ENCODE measurements at places on chromosomes 5 and 9.
A peak's percentile ranks its signal among the peaks of the same experiment; 100 is the strongest.

GRCh38 chr9:131395157-131396098 lies 1.5 kb downstream of the PRRC2B start:
- no peak for DNase-seq

DNA sequence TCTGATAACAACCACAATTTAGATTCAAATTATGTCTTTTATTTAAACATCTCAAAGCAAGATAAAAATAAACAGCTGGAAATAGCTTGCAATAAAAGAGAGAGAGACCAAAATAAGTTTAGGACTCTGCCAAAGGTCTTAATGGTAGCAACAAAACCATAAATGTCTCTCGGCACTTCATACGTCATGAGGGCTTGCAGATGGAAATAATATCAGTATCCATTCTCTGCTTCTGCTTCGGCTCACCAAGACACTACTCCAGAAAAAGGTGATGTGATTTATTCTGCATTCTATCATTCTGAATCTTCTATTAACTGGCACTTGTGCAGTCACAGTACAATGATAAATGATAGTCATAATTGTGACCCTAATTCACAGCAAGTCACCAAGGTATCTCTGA lies 56.1 kb downstream of the EBF1 start:
- no peak for DNase-seq

GRCh38 chr5:36070687-36071571 lies 4.2 kb upstream of the UGT3A2 start:
- no peak for DNase-seq

GRCh38 chr5:91651704-91652103 lies 268.6 kb upstream of the ARRDC3 start:
- DNase-seq: no peak

- no peak for DNase-seq
These were observed 203.8 kb downstream of the PBX3 start for GRCh38 chr9:125950880-125951471.

DNA sequence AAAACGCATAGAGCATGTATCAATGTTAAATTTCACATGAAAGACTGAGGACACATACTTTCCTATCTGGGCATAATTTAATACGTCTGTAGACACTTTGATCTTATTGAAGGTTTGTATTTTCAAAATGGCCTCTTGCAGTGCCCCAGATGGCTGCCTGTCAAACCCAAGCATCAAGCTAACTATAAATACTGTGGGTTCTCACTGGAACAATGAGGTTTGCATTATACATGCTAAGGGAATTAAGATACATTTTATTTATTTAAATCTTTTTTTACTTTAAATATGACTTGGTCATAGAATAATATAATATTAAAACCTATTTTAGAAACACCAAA lies 702.9 kb upstream of the GRAMD2B start:
- DNase-seq: no peak

DNA sequence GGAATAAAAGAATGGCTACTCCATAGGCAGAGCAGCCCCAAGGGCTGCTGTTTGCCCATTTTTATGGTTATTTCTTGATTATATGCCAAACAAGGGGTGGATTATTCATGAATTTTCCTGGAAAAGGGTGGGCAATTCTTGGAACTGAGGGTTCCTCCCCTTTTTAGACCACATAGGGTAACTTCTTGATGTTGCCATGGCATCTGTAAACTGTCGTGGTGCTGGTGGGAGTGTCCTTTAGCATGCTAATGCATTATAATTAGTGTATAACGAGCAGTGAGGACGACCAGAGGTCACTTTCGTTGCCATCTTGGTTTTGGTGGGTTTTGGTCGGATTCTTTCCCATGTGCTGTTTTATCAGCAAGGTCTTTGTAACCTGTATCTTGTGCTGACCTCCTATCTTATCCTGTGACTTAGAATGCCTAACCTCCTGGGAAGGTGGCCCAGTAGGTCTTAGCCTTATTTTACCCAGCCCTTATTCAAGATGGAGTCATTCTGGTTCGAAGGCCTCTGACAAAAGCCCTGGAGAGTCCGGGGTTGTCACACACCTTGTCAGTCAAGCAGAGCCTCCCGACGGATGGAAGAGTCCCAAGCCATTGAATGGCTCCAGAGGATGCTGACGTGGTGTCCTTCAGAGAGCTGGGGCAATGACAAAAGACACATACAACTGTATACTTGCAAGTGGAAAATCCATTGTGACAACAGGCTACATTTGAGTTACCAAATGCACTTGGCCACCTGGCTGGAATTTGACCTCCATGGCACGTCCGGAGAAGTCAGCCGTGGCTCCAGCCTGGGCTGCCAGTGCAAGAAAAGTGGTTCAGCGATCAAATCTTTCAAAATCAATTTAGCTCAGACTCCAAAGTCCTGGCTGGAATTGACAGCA lies 67.1 kb upstream of the CLINT1 start:
- DNase-seq: no peak

- DNase-seq: no peak
These were observed 92.7 kb downstream of the TRIO start for GRCh38 chr5:14235872-14236271.

- DNase-seq: no peak
These were observed 79.8 kb downstream of the LMX1B start for GRCh38 chr9:126693428-126693944.

DNA sequence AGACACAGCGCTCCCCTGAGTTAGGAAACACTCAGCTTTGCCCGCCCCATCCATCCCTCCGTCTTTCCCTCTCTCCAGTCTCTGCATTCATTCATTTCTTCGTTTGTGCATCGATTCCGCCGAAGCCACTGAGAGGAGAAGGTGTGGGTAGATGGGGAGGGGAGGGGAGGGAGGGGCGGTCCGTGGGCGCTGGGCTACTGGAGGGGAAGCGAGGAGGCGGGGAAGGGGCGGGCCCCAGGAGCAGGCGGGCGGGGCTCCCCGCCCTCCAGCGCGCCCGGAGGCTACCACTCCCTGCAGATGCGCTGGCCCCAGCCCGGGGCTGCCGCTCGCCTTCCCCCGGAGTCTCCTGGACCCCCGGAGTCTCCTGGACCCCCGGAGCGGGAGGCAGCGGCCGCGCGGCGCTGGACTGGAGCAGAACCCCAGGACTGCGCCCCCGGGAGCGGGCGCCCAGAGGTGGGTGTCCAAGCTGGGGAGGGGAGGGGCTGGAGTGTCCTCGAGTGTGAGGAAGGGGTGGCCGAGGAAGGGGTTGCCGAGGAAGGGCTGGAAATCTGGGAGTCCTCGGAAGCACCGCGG lies 159.5 kb downstream of the C9orf152 start:
- peak; percentile 79 for DNase-seq

DNA sequence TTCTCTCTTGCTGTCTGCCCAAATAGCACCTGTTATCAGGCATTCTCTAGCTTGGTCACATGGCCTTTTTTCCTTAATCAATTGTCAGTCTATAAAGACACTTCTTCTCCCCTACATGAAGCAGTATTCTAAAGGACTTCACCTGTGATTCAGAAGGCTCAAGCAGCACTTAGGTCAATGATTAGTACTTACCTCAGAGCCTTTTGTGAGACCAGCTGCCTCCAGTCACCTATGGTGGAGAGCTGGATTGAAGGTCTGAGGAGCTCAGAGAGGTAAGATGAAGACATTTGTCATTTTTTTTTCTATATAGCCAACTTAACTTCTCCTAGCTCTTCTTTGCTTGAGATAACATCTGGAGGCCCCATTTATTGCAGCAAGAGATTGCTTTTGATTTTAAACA lies 278.3 kb upstream of the PCSK5 start:
- no peak for DNase-seq

DNA sequence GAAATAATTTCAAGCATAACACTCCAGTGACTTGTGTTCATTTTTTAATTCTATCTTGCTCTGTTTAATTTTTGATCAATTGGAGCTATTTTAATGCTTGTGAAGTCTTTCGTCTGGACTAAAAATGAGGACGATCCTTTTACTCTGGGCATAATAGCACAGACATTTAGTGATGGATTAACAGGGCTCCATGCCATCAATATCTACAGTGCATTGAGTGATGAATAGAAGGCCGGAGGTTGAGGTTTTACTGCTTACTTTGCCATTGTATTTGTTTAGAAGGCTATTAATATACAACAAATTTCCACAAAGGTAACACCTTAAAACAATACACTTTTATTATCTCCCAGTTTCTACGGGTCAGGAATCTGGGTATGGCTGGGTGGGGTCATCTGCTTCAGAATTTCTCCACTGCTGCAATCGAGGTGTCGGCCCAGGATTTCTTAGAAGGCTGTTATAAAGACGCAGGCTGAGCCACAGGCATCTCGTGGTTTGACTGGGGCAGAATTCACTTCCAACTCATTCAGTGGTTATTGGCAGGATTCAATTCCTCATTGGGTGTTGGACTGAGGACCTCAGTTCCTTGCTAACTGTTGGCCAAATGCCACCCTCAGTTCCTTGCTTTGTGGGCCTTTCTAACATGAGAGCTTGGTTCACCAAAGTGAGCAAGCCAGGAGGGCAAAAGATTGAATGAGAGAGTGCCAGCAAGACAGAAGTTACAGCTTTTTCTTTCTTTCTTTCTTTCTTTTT lies 265.4 kb upstream of the VLDLR start:
- DNase-seq: no peak

GRCh38 chr9:13478639-13479038 lies 199.1 kb upstream of the MPDZ start:
- no peak for DNase-seq

DNA sequence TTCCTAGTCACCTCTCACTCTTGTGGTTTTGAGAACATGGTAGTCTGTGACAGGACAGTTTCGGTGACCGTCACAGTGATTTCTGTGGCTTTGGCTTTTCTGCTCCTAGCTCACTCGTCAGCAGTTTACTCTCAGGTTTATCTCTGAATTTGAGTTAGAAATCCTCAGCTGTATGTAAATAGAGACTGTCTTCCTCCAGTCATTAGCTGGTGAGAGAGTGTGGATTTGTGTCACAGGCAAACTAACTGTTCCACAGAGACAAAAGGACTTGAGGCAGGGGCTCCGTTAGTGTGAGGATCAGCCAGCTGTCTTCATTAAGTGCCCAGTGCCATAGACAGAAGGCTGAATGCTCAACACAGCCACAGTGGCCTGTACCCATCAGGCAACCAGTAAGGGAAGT lies 131.4 kb downstream of the CD180 start:
- no peak for DNase-seq

GRCh38 chr5:170429014-170429413 lies 39.8 kb upstream of the KCNMB1 start:
- DNase-seq: peak; percentile 29

- peak; percentile 35 for DNase-seq
These were observed 78.3 kb upstream of the ZNF608 start for GRCh38 chr5:124824637-124825158.

- DNase-seq: no peak
These were observed 37.4 kb downstream of the KCNIP1 start for GRCh38 chr5:170541146-170541769.

GRCh38 chr9:123353984-123354591 lies 1.9 kb upstream of the CRB2 start:
- DNase-seq: peak; percentile 69

- no peak for DNase-seq
These were observed 813.4 kb downstream of the TLE1 start for GRCh38 chr9:80875947-80876346.

GRCh38 chr5:178831049-178831448 lies 28.7 kb upstream of the ZNF354B start:
- no peak for DNase-seq

- no peak for DNase-seq
These were observed 51.8 kb downstream of the BASP1 start for GRCh38 chr5:17269201-17269600.

GRCh38 chr9:16329671-16330113 lies 540.8 kb downstream of the BNC2 start:
- no peak for DNase-seq

DNA sequence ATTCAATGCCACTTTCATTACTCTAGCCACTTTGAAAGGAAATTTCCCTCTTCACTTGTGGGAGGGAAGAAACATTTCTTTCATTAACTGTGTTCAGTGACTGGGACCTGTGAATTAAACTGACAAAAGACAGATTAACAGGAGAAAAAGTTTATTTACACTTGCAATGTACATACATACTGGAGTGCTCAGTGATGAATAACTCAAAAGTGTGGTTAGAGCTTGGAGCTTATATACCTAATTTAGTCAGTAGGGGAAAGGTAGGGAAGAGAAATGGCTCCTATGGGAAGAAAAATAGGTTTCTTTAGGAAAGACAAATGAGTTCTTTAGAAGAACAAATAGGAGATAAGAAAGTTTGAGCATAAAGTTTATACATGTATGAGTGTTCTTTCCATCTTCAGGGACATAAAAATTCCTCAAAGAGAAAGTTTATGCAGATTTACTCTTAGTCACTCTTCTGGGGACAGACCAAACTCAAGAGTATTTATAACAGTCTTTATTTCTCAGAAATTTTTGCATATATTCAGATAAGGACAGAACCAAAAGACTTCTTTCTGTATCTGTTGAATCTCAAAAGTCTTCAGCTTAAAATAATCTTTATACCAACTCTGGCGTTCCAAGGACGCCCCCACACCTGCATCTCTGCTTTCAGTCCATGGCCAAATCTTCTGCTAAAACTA lies 120.0 kb upstream of the RAI14 start:
- no peak for DNase-seq

DNA sequence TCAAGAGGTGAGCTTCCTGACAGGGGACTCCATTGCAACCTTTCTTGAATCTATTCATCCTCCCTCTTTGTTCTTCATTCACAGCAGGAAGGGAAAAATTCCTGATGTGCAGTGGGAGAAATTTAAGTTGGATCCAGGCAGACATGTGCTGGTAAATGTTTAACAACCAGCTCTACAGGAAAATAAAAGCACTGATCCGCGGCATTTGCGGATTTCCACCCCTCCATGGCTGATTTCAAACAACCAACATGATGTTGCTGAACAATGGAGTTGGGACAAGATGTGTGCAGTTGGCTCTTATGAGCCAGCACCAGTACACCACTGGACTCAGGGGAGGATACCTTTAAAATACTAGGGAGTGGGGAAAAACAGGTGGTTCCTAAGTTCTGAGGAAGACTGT lies 47.0 kb downstream of the SPRY4 start:
- DNase-seq: no peak

DNA sequence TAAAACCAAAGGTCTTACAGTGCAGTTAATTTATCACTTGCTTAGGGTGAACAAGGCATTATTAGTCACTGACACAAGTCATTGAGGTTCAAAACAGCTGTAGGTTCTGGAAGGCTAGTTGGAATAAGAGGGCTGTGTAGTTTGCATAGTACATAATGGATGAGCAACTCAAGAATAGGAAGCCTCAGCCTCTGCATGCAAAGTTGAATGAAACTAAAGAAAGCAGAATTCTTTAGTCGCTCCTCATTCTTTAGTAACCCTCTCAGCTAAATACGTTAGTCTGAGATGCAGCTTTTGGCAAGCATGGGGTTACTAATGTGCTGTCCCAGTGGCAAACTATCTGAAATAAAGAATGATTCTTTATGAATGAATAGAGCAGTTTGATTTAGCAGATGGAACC lies 74.2 kb downstream of the ADGRV1 start:
- no peak for DNase-seq

GRCh38 chr5:159826351-159827214 lies 89.7 kb upstream of the ADRA1B start:
- DNase-seq: peak; percentile 45

- DNase-seq: no peak
These were observed 34.4 kb upstream of the ZNF622 start for GRCh38 chr5:16500024-16500423.

GRCh38 chr5:92695123-92696003 lies 885.7 kb downstream of the NR2F1-AS1 start:
- no peak for DNase-seq

GRCh38 chr9:37283730-37284325 lies 138.7 kb upstream of the GRHPR start:
- peak; percentile 10 for DNase-seq

- no peak for DNase-seq
These were observed 170.3 kb upstream of the FTMT start for GRCh38 chr5:121681229-121681855.

- DNase-seq: no peak
These were observed 294.7 kb downstream of the CHSY3 start for GRCh38 chr5:130198927-130199326.
